ENCODE measurements at places on chromosomes 12 and 14.

DNA sequence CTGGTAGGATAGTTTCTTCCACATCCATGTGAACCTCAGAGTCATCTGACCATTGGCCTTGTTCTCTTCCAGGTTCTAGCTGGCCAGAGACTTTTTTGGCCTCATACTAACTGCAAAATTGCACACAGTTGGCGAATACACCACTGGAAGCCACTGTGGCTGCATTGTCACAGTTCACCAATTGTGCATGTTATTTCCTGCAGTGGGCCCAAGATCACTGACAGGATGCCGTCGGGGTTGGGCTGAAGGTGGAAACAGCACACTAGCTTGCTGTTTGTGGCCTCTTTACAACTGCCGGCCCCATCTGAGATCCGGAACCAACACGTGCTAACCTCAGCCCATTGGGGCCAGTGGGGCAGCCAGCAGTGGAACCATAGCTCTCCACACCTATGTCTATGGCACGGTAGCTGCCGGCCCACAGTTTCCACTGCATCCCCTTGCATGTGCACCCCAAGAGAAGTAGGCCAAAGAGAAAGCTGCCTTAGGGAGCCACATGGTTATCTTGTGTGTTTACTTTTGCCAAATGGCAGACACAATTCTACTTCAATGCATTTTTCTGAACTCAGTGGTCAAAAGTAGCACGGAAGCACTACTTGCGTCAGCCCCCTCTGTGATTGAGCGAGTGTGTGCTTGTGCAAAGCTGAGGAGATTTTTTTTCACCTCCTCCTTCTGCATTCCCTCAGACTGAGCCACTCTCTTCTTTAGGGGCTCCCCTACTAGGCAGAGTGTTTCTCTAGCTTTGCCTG, 464.0 kb downstream of the RAD51B start:
- peak; percentile 65 for DNase-seq

GRCh38 chr12:57166971-57167371, 19.6 kb upstream of the LRP1-AS start:
- no peak for DNase-seq

DNA sequence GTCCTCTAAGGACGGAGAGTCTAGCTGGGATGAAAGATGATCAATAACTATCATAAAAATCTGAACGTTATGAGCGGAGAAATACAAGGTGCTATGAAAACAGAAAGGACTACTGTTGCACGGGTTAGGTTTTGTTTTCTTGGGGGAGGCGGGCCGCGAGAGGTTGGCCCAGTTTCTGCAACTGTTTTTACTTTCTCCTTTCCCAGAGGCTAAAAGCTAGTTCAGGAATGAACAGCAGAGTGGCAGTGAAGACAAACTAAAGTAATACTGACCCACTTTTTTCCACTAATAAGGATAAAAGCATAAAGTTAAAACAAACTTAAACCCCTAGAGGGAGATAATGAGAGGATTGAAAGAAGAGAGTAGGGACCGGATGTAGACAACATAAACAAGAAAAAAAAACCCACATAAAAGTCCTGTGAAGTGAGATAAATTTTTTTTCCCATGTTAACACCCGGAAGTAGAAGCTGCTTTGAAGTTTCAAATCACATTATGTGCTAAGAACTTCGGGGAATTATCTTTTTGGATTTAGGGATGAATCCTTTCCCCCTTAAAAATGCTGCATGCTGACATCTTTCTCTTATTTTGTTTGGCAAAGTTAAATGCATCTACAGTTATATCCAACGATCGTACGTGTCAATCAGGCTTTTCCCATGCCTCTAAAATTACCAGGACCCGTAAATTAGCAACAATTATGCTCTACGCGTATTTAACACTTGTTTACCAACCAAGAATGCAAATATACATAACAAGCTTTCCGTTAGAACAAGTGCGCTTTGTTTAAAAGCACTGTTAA, 1.0 kb upstream of the CDK17 start:
- DNase-seq: peak; percentile 85

DNA sequence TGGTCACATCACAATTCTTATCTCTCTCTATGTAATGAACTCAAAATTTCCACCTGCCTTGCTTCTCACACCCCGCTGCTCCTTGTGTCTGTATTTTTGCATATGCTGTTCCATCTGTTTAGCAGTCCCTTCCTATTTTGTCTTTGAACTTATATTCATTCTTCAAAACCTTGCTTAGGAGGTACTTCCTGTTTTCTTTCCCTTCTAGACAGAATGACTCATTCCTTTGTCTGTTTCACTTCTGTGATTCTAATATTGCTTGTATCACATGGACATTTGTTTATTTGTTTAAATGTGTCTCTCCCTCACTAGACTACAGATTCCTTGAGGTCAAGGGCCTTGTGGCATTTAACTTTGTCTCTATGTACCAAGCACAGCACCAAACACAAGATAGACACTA, 424.2 kb downstream of the ETNK1 start:
- no peak for DNase-seq

DNA sequence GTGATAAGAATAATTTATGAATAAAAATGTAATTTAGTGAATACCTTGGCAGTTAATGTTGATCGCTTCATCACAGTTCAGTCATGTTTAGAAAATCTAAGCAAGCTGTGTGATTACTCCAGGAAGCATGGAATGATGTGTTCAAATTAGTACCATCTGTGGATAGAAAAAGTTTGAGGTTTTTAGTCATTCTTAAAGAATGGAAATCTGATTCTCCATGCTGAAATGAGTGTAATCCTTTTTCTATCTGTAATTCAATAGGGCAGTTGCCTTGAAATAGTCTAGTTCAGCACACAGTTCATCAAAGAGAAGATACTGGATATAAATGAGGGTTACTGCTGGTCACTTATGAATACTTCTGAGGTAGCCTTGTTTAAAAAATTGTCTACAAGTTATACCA, 127.2 kb upstream of the MYF6 start:
- no peak for DNase-seq

DNA sequence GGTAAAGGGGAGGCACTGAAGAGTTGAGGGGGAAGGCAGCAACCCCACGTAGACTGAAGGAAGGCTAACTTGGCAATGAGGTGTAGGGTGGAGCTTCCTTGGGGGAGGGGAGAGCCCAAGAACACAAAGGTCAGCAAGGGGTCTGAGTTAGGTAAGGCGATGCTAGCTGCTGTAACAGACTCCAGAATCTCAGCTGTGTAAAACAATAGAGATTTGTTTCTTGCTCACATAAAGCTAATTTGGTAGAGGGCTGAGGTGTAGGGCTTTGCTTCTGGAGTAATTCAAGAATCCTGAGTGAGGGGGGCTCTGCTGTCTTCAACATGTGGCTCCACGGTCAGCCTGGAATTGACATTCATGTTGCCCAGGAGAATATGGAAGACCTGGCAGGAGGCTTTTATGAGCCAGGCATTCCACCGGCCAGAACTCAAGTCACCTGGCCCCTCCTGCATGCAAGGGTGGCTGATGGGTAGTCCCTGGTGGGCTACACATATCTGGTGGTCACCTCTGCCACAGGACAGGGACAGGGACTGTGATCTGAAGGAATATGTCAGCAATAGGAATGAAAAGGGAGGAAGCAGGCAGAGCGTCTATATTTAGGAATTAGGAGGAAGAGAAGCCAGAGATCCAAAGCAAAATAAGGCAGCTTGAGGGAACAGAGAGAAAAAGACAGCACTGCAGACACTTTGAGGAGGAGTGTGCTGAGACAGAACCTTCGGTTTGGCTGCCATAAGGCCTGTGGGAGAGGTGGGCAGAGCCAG, 153.7 kb downstream of the ZFP36L1 start:
- no peak for DNase-seq

DNA sequence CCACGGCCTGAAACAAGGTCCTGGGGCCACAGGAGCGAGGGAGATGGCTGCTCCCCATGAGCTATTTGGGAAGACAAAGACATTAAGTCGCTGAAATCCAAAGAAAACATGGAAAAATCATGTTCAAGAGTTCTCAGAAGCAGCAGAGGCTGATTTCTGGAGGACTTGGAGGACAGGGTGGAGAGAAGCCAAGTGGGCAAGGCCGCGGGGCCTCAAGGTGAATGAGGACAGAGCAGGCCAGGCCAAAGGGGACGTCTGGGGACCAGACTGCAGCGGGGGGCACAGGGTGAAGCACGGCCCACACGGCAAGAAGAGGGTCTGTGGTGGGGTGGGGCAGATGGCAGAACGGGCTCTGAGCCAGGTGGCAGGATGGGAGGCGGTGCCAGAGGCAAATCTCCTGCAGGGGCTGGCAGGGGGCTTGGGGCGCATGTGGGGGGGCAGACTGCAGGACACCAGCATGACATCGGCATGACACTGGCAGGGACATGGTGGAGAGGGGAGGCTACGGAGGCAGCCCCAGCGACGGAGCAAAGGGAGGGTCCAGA, 48.9 kb downstream of the RNF34 start:
- no peak for DNase-seq

GRCh38 chr12:56358836-56359532, 923 bp downstream of the STAT2 start:
- DNase-seq: no peak

- no peak for DNase-seq
Observed at GRCh38 chr14:95345032-95345431, 25.3 kb upstream of the CLMN start.

GRCh38 chr14:61670576-61670975, 24.7 kb upstream of the HIF1A start:
- DNase-seq: no peak

DNA sequence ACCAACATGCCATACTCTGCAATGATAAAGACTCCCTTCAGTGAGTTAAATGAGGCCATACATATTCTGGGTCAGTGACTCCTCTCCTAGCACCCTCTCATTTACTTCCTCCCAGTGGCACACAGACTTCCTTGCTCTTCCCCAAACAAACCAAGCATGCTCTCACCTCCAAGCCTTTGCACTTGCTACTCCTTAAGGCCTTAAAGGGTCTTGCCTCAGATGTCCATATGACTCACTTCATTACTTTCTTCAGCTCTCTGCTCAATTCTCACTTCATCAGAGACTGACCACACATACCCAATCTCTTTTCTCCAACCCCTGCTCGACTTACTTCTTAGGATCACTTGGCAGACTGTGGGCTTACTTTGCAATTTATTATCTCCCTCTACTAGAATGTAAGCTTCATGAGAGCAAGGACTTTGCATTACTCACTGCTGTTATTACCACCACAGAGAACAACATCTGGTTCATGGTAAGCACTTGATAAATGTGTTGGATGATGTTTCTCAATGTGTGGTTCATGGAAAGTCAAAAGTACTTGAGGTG, 22.8 kb downstream of the DDX24 start:
- no peak for DNase-seq

- DNase-seq: peak; percentile 43
Observed at GRCh38 chr12:15278816-15279658, 43.3 kb upstream of the PTPRO start.

- DNase-seq: no peak
Observed at GRCh38 chr14:73744175-73744867, 30.1 kb upstream of the PNMA1 start.

GRCh38 chr14:65291531-65291930, 121.0 kb upstream of the FUT8 start:
- no peak for DNase-seq

GRCh38 chr12:107092669-107093416, 506 bp downstream of the CRY1 start:
- peak; percentile 72 for DNase-seq

- no peak for DNase-seq
Observed at GRCh38 chr12:119005913-119006312, 24.6 kb downstream of the SRRM4 start.

DNA sequence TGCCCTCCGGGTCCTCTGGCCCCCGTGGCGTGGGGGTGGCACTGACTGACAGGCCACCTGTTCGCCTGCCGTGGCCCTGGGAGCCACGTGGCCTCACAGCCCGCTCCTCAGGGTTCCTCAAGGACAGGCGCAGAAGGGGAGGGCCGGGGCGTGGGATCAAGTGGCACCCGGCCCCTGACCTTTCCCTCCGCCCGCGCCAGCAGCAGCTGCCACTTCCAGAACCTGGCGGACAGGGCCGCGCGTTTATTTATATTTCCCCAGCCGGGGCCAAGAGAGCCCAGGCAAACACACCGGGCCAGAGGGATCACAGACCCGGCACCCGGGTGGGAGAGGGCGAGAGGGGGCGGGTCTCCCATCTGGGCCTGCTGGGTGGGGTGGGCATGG, 92.6 kb downstream of the RFLNA start:
- no peak for DNase-seq

GRCh38 chr14:21098076-21098891, at the start of gene ZNF219:
TSS of gene ZNF219 (minus strand) at chr14:21098655. CDS start at chr14:21093591, 5,064 bp downstream.
- peak; percentile 45 for DNase-seq

DNA sequence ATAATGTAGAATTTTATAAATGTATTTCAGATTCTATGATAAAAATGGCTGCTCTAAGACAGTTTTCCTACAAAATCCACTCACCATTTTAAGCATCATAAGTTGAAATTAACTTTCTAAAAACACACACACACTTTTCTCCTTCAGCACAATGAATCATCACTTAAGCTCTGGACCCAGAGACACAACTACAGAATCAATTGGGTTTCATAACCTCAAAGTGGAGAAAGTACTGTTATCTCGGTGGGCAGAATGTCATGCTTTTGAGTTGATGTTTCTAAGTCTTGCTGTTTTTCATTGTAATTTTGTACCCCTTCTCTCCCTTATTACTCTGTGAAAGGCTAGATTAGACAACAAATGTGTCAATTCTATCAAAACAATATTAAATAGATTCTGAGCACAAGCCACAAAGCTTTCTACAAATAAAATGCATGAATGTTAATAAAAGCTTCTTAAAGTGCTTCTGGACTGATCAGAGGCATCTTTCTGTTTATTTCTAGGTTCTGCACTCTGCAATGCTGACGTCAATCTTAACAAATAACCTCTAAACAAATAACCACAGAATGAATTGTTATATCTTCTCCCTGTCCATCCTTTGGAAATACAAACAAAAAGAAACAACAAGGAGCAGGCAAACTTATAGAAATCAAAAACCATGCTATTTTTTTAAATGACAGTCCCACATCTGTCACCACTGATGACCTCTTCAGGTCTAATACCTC, 8.2 kb downstream of the IPO8 start:
- DNase-seq: no peak

DNA sequence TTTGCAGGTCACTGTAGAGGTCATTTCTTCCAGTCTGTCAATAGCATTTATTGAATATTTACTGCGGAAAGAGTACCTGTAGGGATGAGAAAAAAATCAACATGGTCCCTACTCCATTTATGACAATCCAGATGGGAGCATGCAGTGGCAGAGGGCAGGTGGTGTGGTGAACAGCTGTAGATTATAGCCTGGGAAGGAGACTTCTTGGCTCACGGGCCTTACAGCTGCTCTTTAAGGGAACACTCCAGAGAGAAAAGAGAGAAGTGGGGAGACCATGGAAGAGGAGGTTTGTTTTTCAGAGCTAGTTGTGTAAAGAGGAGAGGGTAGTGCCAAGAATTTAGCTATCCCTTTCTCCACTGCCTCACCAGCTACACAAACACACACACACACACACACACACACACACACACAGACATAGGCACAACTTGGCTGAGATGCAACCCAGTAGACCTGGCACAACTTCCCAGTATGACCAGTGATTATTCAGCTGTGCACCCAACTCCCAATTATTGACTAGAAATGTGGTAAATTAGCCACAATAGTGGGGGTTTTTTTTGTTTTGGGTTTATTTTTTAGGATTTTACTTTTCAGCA, 41.0 kb downstream of the GPHB5 start:
- no peak for DNase-seq

- DNase-seq: no peak
Observed at GRCh38 chr12:89082370-89082753, 269.9 kb downstream of the DUSP6 start.

GRCh38 chr12:2457933-2458414, 336.8 kb upstream of the FKBP4 start:
- DNase-seq: no peak

Measured in CD8-positive, alpha-beta memory T cell (primary cell).